ENCODE measurements at places on chromosomes 6 and 20.

GRCh38 chr6:34095741-34096140 is 50.1 kb downstream of the GRM4 start:
- no peak for DNase-seq

GRCh38 chr20:32582659-32583580 is 2.2 kb downstream of the NOL4L start:
- no peak for DNase-seq

DNA sequence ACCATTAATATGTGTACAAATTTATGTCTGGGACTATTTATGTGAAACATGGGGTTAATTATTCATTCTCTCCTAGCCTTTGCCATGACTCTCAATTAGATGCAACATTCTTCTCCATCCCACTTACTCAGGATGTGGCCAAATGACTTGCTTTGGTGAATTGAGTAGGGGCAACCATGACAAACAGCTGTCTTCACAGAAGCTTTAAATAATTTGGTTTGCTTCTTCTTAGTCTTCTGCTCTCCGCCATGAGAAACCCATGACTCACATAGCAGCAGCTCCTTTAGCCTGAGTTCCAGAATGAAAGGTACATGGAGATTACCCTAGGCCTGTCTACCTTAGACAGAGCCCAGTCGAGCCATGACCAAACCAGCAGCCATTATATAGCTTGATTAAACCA is 74.7 kb downstream of the FRK start:
- no peak for DNase-seq

DNA sequence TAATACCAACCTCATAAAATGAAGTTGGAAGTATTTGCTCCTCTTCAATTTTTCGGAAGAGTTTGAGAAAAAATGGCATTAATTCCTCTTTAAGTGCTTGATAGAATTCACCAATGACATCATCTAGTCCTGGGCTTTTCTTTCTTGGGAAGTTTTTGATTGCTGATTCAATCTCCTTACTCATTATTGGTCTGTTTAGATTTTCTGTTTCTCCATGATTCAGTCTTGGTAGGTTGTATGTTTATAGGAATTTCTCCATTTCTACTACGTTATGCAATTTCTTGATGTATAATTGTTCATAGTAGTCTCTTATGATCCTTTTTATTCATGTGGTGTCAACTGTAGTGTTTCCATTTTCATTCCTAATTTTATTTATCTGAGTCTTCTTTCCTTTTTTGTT is 176.9 kb upstream of the PRND start:
- peak; percentile 19 for DNase-seq

GRCh38 chr6:13338038-13338437 is 9.7 kb upstream of the TBC1D7 start:
- no peak for DNase-seq

DNA sequence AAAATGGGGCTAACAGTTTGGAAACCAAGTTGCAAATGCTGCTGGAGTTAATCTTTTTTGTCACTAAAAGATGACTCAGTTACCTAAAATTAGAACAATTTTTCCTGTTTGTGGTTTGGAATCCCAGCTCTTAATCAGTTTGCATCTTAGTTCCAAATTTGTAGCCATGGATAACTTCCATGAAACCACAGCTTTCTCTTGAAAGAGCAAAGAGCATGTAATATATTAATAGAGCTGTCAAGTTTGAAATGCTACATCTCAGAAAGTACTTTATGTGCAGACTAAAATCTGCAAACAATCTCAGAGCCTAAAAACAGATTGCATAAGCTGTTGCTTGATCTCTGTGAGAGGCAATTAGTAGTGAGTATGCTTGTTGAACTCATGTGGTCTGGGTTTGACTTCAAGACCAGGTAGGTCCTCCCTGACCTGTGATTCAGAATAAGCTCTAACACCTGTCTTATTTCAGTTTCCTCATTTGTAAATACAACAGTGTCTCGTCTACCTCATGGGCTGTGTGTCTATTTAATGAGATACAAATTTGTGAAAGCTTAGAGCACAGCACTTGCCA is 23.5 kb downstream of the DHX35 start:
- DNase-seq, result no peak

DNA sequence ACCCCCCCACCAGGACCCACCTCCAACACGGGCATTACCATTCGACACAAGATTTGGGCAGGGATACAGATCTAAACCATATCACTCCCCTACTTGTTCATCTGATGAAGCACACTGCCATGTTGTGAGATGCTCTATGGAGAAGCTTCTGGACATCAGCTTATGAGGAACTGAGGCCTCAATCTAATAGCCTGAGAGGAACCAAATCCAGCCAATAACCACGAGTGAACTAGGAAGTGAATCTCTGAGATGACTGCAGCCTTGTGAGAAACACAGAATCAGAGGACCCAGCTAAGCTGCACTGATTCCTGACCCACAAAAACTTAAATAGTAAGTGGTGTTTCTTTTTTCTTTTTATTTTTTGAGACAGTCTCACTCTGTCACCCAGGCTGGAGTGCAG is 21.6 kb upstream of the ZBTB2 start:
- DNase-seq, result no peak

Measured in amniotic stem cell (primary cell).